ENCODE measurements at places on chromosomes 5 and 9.

DNA sequence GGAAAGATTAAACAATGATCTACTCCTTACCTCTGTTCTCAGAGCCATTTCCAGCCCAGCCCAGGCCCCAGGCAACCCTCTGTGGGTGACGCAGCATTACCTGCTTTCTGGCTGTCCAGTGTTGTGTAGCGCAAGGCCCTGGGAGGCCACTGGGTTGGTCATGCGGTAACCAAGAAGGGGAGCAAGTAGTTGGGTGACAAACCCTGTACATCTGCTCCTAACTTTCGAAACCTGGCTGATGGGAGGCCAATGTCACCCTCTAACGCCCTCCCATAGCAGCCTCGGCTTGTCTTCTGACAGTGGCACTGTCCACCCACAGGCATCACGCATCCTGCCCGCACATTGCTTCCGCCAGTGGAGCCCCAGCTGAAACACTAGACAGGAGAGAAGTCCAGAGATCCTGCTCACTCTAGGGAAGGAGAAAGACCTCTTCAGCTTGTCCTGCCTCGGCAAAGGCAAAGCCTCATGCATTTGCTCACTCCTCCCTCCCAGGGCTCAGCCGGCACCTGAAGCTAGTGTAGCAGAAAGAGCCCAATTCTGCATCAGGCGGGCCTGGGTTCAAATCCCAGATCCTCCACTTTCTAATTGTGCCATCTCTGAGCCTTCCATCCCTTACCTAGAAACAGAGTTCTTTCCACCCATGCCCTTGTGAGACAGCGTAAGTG is 94.6 kb downstream of the ADAMTS2 start:
- no peak for DNase-seq

DNA sequence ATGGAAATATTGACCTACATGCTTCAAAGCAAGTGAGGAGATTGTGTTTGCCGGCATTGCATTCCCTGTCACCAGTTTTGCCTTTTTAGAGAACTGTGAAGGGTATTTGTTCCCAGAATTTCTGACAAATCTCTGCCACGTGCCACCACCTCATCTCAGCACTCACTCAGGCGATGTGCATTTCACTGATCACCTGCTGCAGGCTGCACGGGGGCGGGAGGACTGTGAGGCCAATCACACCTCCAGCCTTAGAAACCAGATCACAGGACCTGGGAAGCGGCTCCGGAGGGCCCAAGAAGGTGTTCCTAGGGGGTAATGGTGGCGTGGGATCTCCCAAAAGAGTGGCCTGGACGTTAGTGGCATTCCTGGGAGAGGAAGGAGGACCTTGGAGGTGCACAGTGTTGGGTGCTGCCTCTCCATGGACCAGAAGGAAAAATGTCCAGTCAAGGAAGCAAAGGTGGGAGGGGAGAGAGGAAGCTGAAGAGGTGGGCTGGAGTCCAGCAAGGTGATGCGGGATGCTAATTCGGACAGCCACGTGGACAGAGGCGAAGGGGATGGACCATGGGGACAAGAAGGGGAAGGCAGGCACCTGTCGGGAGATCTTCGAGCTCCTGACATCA is 63.6 kb upstream of the OLFM1 start:
- DNase-seq: no peak

DNA sequence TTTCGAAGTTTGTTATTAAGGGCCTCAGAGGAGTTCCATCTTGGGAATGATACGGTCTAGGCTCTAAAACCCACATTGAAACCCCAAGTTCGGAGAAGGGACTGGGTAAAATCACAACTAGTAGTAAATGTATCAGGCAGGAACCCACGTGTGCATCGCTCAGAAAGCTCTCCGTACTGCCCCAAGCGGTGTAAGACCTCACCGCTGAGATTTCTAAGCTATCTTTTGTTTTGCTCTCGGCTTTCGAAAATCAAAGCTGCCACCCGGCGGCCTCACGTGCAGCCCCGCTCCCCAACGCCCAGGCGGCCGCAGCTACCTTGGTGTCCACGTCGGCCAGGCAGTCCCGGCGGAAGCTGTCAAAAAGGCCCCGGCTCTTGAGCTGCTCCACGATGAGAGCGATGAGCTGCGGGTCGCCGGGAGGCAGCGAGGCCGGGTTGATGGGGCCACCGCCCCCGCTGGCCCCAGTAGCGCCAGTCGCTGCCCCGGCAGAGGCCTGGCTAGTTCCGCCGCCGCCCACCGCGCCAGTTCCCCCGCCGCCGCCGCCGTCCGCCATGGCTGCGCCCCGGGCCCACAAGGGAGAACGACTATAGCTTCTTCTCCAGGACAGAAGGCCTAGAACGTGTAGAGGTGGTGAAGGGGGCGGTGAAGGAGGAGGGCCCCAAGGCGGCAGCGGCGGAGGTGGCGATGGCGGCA is 420 bp downstream of the BOD1 start:
- peak; percentile 79 for DNase-seq

DNA sequence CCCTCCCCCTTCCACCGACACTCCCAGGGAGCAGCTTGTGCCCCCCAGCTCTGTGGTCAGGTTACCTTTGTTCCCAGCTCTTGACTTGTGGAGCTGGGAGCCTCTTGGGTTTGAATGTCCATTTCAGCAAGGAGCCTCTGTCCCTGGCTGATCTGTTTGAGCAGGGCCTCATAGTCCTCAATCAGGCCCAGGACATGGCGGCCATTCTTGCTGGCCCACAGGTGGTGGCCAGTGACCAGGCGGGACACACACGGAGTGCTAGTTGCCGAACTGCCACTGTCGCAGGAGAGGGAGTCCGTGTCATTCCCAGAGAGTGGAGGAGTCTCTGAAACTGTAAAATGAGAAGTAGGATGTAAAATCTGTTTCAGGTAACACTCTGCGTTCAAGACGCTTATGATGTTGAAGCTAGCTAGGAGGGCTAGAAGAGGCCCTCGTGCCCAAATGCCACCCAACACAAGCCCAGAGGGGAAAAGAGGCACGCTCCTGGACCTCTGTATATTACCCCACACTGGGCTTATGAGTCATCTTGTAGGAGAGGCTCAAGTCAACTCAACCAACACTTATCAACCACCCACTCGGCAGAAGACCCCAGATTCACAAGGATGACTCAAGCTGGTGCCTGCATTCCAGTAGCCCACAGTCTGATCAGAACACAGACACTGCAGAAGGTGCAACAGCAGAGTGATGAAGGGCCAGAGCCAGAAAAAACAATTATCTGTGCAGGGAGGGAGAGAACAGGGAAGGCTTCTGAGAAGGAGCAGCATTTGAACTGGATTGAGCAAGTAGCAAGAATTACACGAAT is 177.0 kb downstream of the CDK5RAP2 start:
- peak; percentile 87 for DNase-seq

DNA sequence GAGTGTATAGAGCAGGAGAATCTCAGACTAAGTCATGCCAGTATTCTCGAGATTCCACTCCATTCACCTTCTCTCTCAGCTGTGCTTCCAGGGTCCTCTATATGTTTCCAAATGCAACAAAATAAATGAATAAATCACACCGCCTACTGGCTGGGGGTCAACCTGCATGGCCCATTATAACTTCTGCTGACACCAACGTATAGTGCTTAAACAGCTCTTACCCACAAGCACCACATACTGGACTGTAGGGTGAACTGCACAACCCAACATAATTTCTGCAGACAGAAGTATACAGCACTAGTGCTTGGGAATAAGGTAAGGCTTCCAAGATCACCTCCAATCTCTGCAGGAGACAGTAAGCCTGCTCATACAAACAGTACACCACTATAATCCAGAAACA is 33.1 kb upstream of the HTR4 start:
- no peak for DNase-seq

GRCh38 chr5:117590944-117591343 is 1016.3 kb upstream of the SEMA6A start:
- no peak for DNase-seq
